ENCODE measurements at places on chromosomes 5 and 9.
A peak's percentile ranks its signal among the peaks of the same experiment; 100 is the strongest.

- H3K27me3 ChIP-seq: no peaks in the 10 kb centered on the region
- no peaks in the 10 kb centered on the region for H3K36me3 ChIP-seq
- no peak for ATAC-seq
- H3K27ac ChIP-seq: no peak overlapping the region
- H3K4me1 ChIP-seq: no peaks in the 10 kb centered on the region
- H3K4me3 ChIP-seq: no peak overlapping the region
These were observed 12.8 kb upstream of the TMEM245 start for GRCh38 chr9:109132567-109133021.

GRCh38 chr5:77563475-77563874 is 71.4 kb upstream of the WDR41 start:
- H3K4me3 ChIP-seq: no peak overlapping the region
- ATAC-seq: no peak
- no peaks in the 10 kb centered on the region for H3K4me1 ChIP-seq
- H3K36me3 ChIP-seq: no peaks in the 10 kb centered on the region
- H3K27me3 ChIP-seq: peaks cover 8% of the 10 kb centered on the region

- H3K27me3 ChIP-seq: no peaks in the 10 kb centered on the region
- H3K4me1 ChIP-seq: no peaks in the 10 kb centered on the region
- no peak overlapping the region for H3K27ac ChIP-seq
- H3K4me3 ChIP-seq: no peak overlapping the region
These were observed 487.2 kb downstream of the SEMA5A start for GRCh38 chr5:9058666-9059065.

DNA sequence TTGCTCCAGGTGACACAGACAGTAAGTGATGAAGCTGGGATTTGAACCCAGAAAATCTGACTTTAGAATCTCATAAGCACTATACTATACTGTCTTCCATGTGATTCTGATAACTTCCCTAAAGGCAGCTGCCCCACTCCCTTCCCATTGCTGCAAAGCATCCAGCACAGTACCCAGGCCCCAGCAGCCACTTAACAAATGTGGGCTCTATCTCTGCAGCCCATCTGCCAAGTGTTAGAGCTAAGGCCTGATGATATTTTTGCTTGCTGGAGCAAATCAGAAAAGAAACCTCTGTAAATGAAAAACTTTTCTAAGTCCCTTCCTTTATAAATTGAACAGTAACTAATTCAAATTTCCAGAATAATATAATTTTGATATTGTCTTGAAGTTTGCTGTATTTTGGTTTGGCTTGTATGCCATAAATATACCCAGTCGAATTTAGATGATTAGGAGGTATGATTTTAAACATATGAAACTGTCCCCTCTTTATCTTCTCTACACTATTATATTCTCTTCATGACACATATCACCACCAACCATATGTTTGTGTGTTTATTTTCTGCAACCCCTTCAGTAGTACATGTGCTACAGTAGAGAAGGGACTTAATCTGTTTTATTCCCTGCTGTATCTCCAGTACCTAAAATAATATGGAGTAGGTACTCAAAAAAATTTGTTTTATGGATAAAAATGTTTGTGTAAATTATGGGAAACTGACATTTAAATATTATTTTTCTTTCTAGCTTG is 63.8 kb downstream of the SMIM15 start:
- H3K36me3 ChIP-seq: peaks cover 46% of the 10 kb centered on the region
- no peak overlapping the region for H3K4me3 ChIP-seq
- no peak for ATAC-seq
- H3K4me1 ChIP-seq: no peaks in the 10 kb centered on the region
- no peak overlapping the region for H3K27ac ChIP-seq
- no peaks in the 10 kb centered on the region for H3K27me3 ChIP-seq

- no peaks in the 10 kb centered on the region for H3K36me3 ChIP-seq
- H3K27me3 ChIP-seq: peaks cover 6% of the 10 kb centered on the region
- peak overlapping the region; percentile 52 for H3K27ac ChIP-seq
- H3K4me1 ChIP-seq: peaks cover 53% of the 10 kb centered on the region
- peak; percentile 56 for ATAC-seq
These were observed 192.4 kb downstream of the HSPA4 start for GRCh38 chr5:133244242-133244641.

GRCh38 chr5:34039398-34040157 is 3.4 kb downstream of the C1QTNF3 start:
- H3K36me3 ChIP-seq: peaks cover 18% of the 10 kb centered on the region
- peaks cover 17% of the 10 kb centered on the region for H3K4me1 ChIP-seq
- H3K4me3 ChIP-seq: no peak overlapping the region
- ATAC-seq: no peak
- H3K27me3 ChIP-seq: no peaks in the 10 kb centered on the region
- H3K27ac ChIP-seq: no peak overlapping the region

DNA sequence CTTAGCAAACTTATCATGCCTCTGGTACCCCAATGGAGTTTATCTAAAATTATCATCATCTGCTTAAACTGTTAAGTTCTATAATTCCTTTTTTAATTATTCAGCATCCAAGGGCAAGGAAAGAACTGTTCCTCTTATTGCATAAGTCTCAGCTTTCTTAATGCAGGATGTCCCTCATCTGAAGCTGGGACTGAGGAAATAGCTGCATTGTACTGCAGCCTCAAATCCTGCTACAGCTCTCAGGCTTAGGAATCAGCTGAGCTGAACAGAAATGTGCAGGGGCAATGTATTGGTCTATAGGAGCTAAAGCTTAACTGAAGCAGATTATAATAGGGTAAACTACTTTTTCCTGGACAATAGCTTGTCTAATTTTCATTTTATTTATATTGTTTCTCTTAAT is 48.0 kb downstream of the HAPLN1 start:
- no peak for ATAC-seq
- H3K4me1 ChIP-seq: no peaks in the 10 kb centered on the region
- no peaks in the 10 kb centered on the region for H3K36me3 ChIP-seq
- no peak overlapping the region for H3K27ac ChIP-seq
- no peaks in the 10 kb centered on the region for H3K27me3 ChIP-seq

DNA sequence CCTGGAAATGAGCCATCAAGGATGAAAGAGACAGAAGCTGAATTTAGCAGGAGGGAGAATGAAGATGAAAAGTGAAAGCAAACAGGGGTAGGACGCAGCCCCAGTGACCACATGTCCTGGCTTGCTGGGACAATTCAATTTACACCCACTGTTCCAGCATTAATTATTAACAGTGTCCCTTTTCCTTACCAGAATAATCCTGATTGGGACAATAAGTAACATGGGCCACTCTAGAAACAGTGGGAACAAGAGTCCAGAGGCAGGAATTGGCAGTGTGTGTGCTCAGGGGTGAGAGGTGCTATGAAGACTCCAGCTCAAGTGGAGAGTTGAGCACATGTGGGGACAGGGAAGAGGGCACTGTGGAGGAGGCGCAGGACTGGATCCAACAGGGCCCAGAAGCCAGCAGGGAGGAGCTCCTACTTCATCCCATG is 147.1 kb downstream of the C5orf15 start:
- ATAC-seq: no peak
- peak overlapping the region; percentile 7 for H3K27ac ChIP-seq
- peaks cover 39% of the 10 kb centered on the region for H3K4me1 ChIP-seq
- peaks cover 22% of the 10 kb centered on the region for H3K27me3 ChIP-seq
- H3K36me3 ChIP-seq: no peaks in the 10 kb centered on the region
- H3K4me3 ChIP-seq: no peak overlapping the region

DNA sequence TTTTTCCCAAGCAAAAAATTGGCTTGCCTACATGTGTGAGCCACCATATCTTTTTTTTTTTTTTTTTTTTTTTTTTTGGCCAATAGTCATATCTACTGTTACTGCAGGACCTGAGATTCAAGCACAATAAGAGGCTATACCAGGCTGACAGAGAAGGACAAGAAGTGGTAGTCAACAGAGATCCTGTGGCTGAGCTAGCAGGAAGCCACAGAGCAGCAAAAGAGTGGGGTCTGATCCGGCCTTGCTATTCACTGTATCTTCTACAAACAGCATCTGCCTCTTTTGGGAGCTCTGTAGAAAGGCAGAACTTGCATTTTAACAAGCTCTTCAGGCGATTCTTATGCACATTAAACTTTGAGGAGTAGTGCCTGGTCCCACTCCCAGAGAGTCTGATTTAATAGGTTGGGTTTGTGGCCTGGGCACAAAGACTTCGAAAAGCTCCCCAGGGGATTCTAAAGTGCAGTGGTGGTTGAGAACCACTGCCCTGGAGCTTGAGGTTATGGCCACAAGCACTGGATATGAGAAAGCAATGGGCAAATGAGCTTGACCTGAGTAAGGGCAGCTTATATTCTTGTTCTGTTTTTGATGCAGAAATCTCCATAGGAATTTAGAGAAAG is 162.8 kb downstream of the PIK3R1 start:
- H3K36me3 ChIP-seq: no peaks in the 10 kb centered on the region
- H3K4me3 ChIP-seq: no peak overlapping the region
- H3K27ac ChIP-seq: no peak overlapping the region
- peaks cover 48% of the 10 kb centered on the region for H3K27me3 ChIP-seq

GRCh38 chr5:36389245-36389644 is 87.5 kb upstream of the RANBP3L start:
- no peak overlapping the region for H3K27ac ChIP-seq
- no peaks in the 10 kb centered on the region for H3K4me1 ChIP-seq
- ATAC-seq: no peak
- H3K27me3 ChIP-seq: peaks cover 55% of the 10 kb centered on the region
